Stimulated activated CD4-positive, alpha-beta T cell treated with anti-CD3 and anti-CD28 coated beads, TNF-alpha, amount 100 ng/mL, for 1 hour (primary cell): ENCODE measurements at places on chromosomes 13 and 19.

GRCh38 chr19:33429891-33430673, 56.6 kb downstream of the CEBPG start:
- no peak for DNase-seq

GRCh38 chr13:66995203-66995611, 234.9 kb downstream of the PCDH9 start:
- DNase-seq = no peak

DNA sequence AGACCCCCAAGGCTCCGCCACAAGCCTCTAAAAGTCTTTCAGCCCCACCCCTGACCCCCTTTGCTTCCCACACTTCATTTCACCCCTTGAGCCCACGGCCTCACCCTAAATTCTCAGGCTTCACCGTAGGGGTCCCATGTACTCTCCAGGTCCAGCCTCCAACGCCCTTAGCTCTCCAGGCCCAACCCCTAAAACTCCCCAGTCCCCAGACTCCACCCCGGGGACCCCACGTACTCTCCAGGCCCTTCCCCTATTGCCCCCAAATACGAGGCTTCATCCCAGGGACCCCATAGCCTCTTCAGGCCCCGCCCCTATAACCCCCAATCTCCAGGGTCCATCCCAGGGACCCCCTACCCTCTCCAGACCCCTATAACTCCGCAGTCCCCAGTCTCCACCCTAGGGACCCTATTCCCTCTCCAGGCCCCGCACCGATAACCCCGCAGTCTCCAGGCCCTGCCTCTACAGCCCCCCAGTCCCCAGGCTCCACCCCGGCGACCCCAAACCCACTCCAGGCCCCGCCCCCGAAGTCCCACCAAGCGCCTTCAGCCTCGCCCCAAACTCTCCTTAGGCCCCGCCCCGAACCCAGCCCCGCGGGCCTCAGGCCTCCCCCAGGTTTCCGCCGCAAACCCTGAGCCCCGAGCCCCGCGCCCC, 619 bp downstream of the MED16 start:
- no peak for DNase-seq

GRCh38 chr19:46481947-46482346, 10.6 kb upstream of the PNMA8A start:
- no peak for DNase-seq

- no peak for DNase-seq
Observed at GRCh38 chr13:113074876-113075275, 30.7 kb upstream of the F7 start.

- no peak for DNase-seq
Observed at GRCh38 chr13:26910754-26911465, 150.3 kb upstream of the GPR12 start.

- no peak for DNase-seq
Observed at GRCh38 chr19:5334824-5335500, 5.7 kb downstream of the PTPRS start.
